ENCODE measurements at places on chromosomes 5 and 9.

DNA sequence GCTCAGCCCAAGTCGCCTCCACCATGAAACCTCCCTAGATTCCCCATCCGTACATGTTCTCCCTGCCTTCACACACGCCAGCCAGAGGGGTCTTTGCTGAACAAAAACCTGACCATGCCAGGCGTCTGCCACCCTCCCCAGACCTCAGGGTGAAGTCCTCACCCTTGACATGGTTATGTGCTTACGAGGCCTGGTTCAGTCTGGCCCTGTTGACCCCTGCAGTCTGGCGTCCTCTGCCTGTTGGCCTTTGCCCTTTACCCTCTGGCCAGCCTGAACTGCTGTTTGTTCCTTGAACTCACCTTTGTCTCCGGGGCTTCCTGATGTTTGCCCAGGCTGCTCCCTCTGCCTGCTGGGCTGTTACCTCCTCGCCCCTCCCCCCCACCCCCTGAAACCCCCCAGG lies 29.8 kb downstream of the NCS1 start:
- DNase-seq: no peak

DNA sequence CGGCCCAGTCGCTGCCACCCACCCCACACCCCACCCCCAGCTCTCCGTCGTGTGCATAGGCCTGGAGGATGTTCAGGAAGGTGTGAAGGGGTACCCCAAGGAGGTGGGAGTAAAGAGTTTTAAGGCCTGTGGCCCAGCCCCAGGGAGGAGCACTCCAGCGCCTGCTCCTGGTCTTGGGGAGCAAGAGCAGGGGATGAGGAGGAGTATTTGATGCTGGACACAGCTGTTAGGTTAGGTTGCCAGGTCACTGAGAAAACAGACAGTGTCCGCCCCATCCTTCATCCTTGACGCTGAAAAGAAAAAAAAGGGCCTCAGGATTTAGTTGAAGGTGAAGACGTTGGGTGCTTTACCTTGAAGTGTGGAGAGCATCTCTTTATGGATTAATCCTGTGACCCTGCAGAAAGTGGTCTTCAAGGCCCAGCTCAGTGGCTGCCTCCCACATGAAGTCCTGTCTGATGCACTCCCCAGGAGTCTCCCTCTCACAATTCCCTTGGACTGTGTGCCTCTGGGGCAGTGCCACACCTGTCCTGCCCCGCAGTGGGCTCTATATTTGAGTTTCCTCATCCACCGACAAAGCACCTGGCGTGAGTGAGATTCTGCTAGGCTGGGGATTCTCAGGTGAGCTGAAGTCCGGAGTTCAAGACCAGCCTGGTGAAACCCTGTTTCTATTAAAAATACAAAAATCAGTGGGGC lies 101.8 kb downstream of the SPRY4 start:
- no peak for DNase-seq

DNA sequence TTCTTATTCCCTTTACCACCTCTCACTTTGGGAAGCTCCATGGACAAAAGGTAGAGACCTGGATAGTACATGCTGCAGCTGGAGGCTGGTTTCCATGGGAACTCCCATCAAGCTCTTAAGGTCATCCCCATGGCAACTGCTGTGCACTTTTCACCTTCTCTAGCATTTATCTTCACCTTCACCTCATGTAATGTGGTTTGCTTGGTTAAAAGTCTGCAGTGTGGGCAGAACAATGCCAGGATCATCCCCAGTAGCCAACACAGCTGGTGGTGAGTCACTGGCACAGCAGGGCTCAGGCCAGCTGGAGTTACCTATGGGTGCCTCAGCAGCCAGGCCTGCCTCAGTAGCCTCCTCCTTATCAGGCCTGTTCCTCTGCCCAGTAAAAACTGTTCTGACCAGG lies 210.5 kb downstream of the GRIA1 start:
- no peak for DNase-seq

DNA sequence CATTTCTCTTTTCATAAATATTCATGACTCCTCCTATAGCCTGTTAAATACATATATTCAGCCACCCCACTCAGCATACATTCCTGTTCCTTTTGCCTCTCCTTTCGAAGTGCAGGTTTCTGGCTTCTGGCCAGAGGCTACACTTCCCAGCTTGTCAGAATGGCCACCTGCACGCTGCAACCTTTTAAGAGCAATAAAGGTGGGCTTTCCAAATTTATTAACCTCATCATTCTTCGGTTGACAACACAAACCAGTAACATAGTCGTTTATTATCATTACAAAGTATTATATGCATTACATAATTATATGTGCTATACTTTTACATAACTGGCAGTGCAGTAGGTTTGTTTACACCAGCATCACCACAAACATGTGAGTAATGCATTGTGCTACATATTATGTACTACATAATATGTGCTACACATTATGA lies 16.5 kb upstream of the TMEM171 start:
- DNase-seq: no peak

DNA sequence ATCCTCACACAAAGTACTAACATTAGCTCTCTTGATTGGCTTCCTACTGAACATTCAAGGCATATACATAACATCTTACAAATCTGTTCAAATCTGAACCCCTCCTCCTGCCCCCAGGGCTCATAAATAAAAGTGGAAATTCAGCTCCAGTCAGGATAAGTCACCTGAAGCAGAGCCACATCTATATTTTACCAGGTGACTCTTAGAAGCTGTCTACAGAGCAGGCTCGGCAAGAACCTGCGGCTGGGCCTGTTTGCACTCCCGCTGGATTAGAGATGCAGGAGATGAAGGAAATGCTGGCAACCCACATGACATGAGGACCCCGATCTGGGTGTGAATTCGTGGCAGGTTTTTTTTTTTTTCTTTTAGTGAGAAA lies 3.0 kb upstream of the CPLX2 start:
- no peak for DNase-seq

- no peak for DNase-seq
Measured at GRCh38 chr9:120878188-120879130, 1.5 kb upstream of the PHF19 start.

GRCh38 chr5:60633341-60633740 lies 66.6 kb downstream of the DEPDC1B start:
- no peak for DNase-seq

GRCh38 chr5:137305971-137306602 lies 193.0 kb downstream of the SPOCK1 start:
- DNase-seq: no peak

- DNase-seq: no peak
Measured at GRCh38 chr9:2012347-2012746, 2.8 kb upstream of the SMARCA2 start.

DNA sequence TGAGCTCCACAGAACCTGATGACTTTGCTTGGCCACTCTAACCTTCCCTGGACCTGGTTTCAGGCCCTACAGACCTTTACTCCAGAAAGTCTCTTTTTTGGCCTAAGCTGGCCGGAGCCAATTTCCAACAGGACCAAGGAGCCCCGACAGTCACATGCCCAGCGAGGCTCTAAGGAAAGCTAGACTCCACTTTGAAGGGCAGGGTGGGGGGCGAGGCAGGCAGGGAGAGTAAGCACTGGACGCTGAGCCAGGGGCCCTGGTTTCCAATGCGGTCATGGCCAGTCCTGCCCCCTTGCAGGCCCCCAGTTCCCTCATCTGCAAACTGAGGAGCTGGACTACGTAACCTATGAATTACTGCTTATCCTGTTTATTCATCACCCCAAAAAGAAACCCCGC lies 65.2 kb downstream of the ADAMTS2 start:
- DNase-seq: no peak

DNA sequence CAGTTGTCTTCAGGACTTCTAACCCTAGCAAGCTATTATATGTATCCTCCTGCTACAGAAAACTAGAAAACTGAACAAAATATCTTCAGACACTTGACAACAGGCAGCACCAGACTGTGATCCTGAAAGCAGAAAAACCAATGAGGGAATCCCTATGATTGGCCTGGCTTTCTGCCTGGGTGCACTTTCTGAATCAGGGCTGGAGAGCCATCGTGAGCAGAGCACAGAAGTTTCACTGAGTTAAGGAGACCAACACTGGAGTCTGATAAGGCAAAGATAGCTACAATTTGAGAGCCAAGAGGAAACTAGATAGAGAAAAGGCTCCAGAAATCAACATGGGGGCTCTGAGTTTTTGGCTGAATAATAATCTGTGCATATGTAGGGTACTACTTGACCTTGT lies 106.5 kb downstream of the FANCC start:
- no peak for DNase-seq

DNA sequence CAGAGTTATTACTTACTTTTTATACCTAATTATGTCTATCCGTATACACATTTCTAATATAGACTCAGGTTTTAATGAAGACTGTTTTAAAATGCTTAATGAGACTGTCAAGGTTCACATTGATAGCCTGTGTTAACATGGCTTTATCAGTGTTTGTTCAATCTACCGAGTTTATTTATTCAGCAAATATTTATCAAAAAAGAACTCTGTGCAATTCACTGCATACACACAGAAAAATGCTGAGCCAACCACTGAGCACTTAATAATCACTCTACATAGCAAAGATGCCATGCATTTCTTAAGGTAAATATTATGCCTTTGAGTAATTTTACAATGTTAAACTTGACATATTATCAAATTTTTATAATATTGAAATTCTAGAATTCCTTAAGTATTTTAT lies 428.2 kb downstream of the ANXA1 start:
- no peak for DNase-seq

DNA sequence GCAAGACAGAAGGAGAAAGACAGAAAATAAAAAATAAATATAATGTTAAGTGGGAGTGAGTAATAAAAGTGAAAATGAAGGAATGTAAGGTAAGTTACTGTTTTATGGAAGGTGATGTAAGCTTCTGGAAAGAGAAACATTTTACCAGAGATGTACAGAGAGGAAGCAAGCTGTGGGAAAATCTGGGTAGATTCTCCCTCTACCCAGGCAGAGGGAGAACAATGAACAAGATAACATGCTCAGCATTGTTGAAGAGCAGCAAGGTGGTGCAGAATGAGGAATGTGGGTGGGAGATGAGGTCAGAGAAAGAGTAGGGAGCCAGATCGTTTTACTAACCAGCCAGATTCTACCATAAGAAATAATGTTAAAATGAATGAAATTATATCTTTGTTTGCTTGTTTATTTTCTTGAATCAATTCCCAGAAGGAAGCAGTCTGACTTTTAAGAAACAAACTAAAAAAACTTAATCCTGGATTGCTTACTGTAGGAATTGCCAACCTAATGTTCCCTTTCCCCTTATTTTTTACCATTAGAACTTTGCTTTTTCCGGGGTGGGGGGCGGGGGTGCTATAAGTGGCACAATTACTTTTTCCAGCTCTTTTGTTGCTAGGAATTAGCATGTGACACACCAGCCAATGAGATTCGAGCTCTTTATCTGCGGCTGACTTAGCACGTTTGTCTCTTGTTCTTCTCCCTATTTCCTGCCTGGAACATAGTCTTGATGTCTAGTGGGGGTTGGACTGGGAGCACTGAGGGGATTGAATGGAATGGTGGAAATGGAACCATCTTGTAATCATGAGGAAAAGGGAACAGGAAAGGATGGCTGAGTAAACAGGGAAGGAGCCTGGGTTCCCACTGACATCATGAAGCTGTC lies 356.7 kb downstream of the TMEM167A start:
- DNase-seq: no peak

GRCh38 chr5:33969572-33970452 lies 14.7 kb downstream of the SLC45A2 start:
- DNase-seq: no peak

DNA sequence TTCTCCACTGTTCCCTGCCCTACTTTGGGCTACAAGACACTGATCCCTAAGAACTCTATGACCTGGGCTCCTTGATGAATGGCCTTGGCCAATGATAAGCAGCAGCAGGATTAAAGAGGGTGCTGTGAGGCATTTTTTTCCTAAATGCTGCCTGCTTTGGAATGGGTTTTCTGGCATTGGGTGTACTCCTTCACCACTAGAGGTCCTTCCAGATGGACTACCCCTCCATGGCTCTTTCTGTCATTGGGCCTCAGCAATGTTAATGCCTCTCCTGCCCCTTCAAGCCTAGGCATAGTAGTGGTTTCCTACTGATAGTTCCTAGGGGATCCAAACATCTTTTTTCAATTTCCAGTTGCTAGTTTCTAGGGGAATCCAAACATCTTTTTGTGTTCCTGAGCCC lies 319.3 kb upstream of the RPS23 start:
- DNase-seq: no peak

DNA sequence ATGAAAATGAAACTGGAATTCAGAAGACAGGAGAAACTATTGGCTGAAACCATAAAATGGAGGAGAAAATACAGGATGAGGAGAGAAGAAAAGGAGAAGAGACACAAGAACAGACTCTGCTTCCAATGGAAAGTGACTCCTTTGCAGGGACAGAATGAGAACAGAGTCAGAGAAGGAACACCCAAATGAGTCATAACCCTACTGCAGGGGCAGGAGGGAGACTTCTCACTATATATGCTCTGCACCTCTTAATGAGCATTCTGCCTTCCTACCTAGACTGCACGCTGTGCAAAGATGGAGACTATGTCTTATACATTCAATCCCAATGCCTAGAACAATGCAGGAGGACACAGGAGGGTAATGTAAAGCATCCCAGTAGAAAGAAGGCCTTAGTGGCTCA lies 2.1 kb downstream of the SAXO1 start:
- no peak for DNase-seq

DNA sequence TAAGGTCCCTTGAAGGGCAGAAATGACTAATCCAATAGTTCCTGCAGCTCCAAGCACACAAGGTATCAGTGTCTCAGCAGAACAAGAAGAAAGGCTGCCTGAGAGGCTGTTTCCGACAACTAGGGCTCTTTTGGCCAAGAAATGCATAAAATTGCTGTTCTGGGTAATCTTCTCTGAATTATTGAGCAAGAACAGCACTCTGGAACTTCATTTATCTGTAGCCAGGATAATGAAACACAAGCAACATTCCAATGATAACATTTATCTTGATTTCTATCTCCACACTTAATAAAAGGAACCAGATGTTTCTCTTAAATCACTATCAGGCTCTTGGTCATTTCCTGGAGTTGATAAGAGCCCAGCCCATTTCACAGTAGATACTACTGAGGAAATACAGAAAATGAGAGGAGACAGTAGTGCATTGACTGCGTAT lies 17.0 kb upstream of the AUH start:
- no peak for DNase-seq

DNA sequence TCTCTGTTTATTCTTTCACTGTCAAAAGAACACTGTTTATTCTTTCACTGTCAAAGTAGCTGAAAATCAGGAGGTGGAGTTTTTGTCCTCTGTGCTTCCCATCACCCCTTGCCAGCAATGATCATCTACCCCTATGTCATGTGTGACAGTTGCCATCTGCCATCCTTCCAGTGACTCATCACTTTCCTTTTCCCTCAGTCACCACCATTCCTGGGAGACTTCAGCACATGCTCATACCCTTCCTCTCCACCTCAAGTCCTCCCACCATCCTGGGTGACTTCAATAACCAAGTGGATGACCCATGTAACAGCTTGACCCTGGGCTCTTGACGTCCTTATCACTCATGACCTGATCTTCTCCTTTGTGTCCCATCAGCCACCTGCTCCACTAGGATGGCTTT lies 43.3 kb upstream of the RASEF start:
- DNase-seq: no peak

- DNase-seq: no peak
Measured at GRCh38 chr5:133483406-133484090, 128.8 kb downstream of the FSTL4 start.

Data from stimulated activated CD8-positive, alpha-beta memory T cell treated with anti-CD3 and anti-CD28 coated beads, Interleukin-7, amount 100 ng/mL, for 48 hours (primary cell).